Activated T-cell treated with anti-CD3 and anti-CD28 coated beads, Interleukin-2, amount 50 U/mL, for 4 hours (primary cell): ENCODE measurements at places on chromosomes 7 and 10. TPM values are rescaled to one million over a fixed set of nuclear protein-coding genes. Genes with fewer than 3 reads are reported as not detected.

Gene GIMAP1
- 2.1 TPM for total RNA-seq

Gene FZD1
- total RNA-seq, result 0.22 TPM

Gene ADAM12
- 0.34 TPM for total RNA-seq

Gene PNLIP
- 0.87 TPM for total RNA-seq

Gene ABCB1
- total RNA-seq, result 6.3 TPM

Gene MGMT
- 14.4 TPM for total RNA-seq

Gene CAV1
- 1.2 TPM for total RNA-seq

Gene ZNF488
- not detected for total RNA-seq

Gene TLX1
- total RNA-seq, result not detected

Gene CALN1
- total RNA-seq, result 0.30 TPM

Gene FRMPD2
- total RNA-seq, result not detected

Gene HOXA7
- total RNA-seq, result not detected
